ENCODE measurements at places on chromosomes 1 and 21.

GRCh38 chr21:41169701-41170100, 1.7 kb downstream of the BACE2 start:
- DNase-seq, result no peak

DNA sequence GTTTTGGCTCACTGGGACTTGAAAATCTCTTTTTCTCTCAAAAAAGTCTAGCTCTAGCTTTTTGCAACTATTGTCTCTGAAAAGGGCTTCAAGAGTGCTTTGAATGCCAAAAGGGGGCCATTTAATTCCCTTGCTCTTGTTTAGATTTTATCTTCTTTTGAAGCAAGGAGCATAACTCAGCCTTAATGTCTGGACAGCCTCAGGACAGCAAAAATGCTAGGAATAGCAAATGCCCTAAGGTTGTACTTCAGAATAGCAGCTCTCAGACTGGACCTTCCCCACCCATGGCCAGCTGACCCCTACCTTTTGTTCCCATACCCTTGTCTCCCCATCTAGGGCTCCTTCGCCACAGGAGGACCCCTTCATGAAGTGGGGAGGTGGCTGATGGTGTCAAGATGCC, 121.4 kb downstream of the KCNK1 start:
- DNase-seq, result no peak

DNA sequence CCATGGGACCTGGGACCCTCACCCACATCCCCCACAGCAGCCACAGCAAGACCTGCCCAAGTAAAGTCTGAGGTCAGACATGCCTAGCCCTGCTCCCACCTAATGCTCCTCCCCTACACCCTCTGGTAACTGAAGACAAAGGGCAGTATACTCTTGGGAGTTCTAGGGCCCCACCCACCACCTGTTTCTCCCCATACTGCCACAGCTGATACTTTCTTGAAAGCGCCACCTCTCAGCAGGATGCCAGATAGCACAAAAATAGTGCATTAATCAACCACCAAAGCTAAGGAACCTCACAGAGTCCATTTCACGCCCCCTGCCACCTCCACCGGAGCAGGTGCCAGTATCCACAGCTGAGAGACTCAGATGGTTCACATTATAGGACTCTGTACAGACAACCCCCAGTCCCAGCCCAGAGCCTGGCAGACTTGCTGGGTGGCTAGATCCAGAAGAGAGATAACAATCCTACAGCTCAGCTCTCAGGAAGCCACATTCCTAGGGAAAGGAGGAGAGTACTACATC, 238.1 kb downstream of the LRRC40 start:
- no peak for DNase-seq

DNA sequence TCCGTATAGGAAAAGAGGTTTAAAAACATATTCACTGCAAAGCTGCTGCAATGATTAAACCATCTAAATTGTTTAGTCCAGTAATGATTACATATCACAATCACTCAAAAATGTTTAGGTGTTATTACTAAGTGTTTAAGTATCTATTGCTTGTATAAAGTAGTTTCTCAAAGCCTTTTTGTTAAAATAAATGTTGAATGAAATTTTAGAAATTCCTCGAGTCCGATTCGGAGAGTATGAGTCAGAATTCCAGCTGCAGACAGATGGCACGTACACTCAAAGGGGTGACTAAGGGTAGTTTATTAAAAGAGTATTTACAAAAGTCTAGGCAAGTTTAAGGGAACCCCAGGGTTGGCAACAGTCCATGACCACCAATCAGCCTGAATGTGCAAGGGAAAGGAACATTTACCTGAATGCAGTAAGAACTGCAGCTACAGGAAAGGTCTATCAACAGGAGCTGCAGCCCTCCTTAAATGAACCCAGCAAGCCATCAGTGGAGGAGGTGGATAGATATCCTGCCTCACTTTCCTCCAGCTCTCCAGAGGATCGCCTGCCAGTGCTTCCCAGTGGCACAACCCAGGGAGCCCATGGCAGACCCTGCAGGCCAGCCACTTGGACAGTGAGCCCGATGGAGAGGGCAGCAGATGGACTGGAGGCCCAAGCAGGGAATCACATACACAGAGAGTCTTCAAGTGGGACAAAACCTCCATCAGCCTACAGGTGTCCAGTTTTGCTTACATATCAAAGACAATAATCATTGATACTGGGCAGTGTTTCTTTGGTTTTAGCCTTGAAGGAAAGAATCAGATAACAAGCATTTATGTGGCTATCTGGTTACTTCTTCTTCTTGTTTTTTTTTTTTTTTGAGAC, 92.1 kb upstream of the SLC44A3 start:
- DNase-seq, result no peak

DNA sequence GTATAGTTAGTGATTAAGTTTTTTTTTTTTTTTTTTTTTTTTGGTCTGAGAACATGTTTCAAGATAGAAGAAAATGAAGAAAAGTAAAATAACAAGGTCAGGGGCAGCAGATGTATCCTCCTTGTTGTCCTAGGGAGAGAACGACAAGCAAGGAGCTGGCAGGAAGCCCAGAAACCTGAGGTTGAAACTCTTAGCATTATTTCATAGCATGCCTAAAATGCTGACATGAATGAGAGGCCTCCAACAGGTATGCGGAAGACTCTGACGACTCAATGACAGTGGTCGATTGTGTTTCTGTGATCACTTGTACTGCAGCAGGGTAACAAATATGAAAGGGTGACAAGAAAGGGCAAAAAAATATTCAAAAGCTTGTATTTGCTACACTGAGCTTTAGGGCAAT, 415.9 kb downstream of the PLA2G4A start:
- no peak for DNase-seq

GRCh38 chr21:35908311-35909078, 151.8 kb downstream of the SETD4 start:
- DNase-seq, result no peak

- DNase-seq, result no peak
Measured at GRCh38 chr1:75999034-75999433, 66.8 kb upstream of the ASB17 start.

Data from NCI-H2081 treated with DMSO at 0.1 percent for 48 hours (cell line).